Eye (tissue), 1 donor: ENCODE measurements at places on chromosomes 7 and 10.

DNA sequence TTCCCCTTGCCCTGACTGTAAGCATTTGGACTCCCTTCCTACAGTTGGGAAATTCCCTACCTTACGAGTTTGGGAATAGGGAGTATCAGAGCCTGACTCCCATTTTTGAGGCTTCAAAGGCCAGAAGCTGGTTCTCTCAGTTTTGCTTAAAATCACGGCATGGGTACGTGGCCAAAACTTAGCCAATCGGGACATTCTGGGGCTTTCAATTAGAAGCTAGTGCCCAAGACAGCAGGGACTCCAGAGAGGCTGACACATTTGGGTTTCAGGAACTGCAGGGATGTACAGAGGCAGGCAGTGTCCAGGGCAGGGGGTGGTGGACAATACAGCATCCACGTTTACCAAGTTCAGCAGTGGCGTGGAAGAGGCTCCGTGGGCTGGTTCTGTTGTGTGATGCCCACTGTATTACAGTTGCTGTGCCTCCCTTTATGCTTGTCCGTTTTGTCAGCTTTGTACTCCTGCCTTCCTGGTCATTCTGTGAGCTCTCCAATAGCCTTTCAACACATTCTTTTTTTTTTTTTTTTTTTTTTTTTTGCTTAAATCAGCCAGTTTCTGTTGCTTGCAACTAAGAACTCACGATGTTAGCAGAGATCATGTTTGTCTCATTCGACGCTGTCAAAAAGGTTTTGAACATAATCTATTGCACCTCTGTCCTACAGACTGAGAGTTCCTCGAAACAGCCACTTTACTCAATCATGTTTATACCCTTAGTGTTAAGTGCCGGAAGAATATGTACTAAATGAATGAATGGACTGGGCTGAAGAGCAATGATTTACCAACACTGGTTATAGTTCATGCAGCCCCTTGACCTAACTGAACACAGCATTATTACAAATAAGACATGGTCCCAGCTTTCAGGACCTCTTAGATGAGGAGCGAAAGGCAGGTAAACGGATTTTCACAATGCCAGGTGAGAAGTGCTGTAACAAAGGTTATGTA is 1.1 kb downstream of the GGCT start:
- no peak for DNase-seq

- no peak for DNase-seq
Measured at GRCh38 chr7:121280656-121281055, 48.1 kb upstream of the WNT16 start.

GRCh38 chr7:7505915-7506314 is 29.8 kb downstream of the COL28A1 start:
- peak; percentile 34 for DNase-seq

GRCh38 chr10:20890009-20890408 is 7.1 kb downstream of the NEBL start:
- no peak for DNase-seq

DNA sequence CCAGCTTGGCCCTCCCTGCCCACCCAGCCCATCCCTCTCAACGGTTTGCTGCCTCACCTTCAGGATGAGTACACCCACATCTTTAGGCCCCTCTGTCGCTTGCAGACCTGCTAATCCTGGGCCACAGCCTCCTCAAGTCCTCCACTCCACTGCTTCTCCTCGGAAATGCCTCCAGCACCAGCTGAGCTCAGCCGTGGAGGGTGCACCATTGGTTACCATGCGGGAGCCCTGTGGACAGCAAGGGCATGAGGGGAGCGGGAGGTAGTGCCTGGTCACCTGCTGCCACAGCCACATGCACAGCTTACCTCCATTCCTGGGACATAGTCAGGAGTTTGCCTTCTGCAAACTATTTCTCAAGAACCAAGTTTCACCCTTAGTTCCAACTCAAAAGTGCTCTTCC is 286.3 kb upstream of the ZMIZ1 start:
- no peak for DNase-seq

- DNase-seq = no peak
Measured at GRCh38 chr10:106181501-106181900, 983.0 kb downstream of the SORCS1 start.

DNA sequence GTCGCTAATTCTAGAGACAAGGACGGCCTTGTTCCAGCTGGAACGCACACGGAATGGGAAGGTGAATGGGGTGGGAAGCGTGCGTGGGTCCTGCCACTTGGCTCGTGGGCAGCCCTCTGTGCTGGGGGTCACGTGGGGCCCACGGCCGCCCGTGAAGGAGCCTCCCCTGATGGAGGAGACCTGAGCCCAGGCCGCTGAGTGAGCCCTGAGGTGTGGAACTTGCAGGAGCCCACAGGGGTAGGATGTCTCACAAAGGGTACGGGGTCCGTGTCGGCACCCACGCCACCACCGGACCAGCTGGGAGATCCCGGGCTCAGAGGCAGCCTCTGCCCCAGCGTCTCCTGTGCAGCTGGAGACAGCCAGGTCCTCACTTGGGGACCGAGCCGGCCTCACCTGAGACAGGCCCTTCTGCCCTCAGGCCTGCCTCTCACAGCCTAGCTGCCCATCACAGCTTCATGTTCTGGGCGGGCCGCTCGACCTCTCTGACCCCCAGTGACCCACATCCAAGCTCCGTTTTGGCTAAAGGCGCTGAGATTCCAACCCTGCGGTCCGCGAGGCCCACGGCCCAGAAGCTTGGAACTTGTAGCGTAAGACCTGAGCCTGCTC is 84.8 kb downstream of the FOXL3 start:
- DNase-seq = no peak
